Stimulated activated naive CD4-positive, alpha-beta T cell (primary cell): ENCODE measurements at places on chromosomes 13 and 19.

DNA sequence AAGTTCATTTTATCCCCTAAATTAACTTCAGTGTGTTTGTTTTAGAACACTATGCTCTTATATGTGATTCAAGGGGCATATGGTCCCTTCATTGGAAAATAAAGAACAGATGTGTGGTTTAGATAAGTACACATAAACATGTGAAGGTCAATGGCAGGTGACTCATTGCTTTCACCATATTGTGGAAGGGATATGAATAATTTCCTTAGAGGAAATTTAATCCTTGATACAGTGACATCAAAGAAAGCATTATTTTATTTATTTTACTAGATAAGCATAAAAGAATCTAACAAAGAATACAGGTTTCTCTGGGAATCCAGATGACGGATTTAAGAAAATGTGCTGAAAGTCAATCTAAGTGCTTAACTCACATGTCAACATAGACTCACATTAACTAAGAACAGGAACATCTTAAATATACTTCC is 373.5 kb downstream of the KCTD12 start:
- no peak for DNase-seq

GRCh38 chr13:44015811-44016210 is 136.1 kb downstream of the LACC1 start:
- DNase-seq: no peak

DNA sequence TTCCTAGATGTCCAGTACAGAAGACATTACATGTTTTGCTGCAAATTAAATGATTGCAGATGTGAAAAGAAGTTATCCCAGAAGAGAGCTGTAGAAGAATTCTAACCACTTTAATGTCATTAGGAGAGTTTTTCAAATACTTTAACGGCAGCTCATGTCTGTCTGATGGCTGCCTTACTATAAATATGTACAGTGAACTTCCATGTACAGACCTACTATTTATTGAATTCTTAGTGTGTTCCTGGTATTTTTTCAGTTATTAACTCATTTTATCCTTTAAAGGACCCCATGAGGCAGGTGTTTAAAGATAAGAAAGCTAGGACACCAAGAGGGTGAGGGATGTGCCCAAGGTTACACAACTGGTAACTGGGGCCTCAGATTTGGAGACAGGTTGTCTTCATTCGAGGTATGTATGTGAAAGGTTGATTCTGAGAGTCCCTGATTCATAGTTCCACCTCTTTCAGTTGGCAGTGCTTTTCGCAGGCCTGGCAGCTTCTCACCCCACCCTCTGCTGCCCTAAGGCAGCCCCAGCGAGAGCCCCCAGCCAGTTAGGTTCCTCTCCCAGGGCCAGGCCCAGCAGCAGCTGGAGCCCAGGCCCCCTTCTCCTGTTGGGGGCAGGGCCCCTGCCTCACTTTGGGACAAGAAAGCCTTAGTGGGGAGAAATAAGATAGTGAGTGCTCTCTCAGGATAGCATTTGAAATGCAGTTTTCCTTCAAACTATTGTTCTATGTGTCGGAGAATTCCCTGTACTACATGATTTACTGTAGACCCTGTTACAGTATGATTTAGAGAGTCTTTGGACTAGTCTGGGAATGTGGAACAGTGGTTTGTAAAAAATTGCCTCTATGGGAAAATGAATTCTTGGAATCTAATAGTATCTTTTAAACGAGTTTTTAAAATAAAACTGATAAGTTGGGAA is 67.7 kb upstream of the TEX29 start:
- DNase-seq: no peak

DNA sequence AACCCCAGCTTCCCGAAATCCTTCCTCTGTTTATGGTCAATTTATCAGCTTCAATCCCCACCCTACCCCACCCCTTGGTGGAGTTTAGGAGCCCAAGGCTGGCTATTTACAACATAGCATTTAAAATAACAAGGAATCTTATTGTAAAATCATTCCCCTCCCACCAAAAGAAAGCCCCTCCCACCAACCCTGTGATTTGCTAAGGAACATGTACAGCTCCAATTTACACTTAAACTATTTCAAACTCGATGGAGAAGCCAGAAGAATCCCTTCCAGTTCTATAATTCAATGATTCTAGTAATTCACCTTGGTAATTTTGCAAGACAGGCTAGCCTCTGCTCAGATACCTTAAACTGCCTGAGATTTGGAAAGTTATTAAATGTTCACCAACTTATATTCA is 3.0 kb downstream of the LATS2 start:
- no peak for DNase-seq

GRCh38 chr19:30046522-30046921 is 104.5 kb downstream of the URI1 start:
- DNase-seq: no peak

GRCh38 chr19:11016631-11017030 is 55.8 kb downstream of the SMARCA4 start:
- DNase-seq: no peak

DNA sequence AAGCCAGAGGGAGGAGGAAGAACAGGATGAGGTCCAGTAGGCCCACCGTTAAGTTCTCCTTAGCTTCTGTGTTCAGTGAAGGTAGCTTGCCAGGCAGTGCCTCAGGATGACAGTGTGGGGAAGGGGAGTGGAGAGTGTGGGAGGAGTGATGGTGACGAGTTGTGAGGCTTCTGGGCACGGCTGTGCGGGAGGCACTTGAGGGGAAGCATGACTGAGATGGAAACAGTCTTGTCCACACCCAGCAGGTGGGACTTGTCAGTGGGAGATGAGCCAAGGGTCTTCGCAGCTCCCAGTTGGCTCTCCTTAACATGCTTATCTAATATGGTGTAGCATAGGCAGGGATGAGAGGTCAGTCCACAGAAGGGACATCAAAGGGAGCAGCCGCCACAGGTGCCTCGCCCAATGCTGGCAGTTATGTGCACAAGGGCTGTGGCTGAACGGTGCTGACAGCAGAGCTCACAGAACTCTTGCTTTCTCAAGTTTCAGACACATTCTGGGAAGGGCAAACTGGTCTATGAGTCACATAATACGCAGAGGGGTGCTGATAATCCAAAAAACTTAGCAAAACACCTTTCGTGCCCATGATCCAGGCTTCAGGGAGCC is 47.5 kb downstream of the OXGR1 start:
- DNase-seq: no peak

DNA sequence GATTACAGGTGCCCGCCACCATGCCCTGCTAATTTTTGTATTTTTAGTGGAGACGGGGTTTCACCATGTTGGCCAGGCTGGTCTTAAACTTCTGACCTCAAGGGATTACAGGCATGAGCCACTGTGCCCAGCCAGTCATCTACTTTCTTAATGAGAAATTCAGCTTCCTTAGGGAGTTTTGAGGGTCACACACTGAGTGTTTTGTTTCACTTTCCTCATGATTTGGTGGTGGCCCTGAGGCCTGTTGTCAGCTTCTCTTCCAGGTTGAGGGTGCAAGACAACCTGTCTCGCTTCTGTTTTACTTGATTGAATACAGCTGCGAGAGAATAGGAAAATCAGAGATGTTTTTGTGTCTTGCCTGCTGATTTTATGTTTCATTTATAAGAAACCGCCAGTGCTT is 9.9 kb downstream of the FRY start:
- DNase-seq: no peak

DNA sequence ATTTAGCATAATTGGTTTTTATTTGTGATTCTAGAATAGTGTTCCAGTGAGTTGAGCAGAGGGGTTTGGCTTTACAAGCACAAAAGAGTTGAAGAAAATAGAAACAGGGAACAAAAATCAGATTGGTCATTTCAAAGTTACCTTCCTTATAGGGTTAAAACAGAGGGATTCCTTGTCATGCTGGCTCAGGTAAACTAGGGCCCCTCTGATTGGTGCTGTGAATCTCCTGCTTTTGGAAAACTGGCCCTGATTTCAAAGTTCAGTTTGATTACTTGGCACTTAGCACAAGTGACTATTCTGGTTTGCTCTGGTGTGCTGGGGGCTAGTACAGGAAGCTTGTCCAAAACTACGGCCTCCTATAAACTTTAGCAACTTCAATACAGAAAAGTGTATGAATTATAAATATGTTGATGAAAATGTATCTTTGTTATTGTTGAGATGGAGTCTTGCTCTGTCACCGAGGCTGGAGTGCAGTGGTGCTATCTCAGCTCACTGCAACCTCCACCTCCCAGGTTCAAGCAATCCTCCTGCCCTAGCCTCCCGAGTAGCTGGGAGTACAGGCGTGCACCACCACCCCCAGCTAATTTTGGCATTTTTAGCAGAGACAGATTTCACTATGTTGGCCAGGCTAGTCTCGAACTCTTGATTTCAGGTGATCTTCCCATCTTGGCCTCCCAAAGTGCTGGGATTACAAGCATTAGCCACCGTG is 1.9 kb upstream of the MRPS31 start:
- DNase-seq: no peak

DNA sequence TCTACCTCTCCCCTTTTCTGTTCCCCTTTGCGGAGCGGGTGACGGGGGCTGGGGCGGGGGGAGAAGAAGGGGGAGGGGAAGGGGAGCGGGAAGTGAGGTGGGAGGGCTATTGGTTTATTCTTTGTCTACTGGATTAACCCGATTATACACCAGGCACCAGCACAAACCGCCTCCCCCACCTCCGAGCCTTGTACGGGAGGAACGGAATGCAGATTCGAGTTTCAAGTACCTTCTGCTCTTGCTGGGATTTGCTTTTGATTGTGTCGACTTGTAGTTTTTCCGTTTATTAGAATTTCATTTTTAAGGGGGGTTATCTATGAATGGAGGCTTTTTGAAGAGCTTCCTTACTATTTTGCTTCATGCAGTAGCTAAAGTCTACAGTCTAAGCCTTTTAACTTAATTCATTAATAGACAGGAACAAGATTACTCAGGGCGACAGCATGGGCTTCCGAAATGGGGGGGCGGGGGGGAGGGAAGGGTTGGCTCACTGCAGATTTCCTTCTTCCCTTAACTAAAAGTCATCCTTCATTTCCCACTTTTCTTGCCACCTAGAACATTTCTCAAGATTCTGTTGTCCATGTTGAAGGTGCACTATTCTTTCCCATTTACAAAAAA is 937 bp upstream of the SPRY2 start:
- no peak for DNase-seq

DNA sequence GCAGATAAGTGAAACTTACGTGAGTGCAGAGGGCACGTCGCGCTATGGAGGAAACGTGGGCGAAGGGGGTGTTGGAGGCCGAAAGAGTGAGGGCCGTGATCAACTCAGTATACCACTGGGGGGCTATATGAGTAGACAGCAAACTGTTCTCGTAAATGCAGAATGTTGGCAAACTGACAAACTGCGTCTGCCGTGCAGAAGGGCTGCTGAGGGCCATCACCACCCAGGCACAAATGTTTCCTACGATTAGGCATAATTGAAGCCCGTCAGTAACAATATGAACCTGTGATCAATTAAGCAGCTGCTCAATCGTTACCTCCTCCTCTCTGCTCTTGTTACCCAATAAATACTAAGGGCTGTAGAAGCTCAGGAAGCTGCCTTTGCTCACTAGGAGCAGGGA is 17.3 kb upstream of the MADCAM1 start:
- no peak for DNase-seq

- DNase-seq: no peak
Observed at GRCh38 chr13:66462187-66462586, 767.9 kb downstream of the PCDH9 start.

DNA sequence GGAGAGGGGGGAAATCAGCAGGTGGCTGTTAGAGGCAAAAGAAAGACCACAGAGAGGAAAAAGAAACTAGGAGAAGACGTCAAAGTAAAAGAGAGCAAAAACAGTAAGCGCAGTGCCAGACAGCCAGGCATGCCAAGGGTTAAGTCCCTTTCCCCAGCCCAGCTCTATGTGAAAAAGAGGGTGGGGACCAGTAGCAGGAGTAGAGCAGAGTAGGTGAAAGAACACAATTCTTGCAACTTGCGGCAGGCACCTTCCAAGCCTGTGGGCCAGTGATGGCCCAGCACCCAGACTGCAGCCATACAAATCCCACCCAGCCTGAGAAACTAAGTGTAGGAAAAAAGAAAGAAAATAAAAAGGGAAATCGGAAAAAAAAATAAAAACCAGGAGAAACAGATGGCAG is 64.2 kb upstream of the ZNF85 start:
- no peak for DNase-seq

GRCh38 chr19:48139053-48139452 is 28.4 kb upstream of the PLA2G4C start:
- no peak for DNase-seq

GRCh38 chr19:28605501-28606268 is 607.3 kb downstream of the UQCRFS1 start:
- DNase-seq: no peak

DNA sequence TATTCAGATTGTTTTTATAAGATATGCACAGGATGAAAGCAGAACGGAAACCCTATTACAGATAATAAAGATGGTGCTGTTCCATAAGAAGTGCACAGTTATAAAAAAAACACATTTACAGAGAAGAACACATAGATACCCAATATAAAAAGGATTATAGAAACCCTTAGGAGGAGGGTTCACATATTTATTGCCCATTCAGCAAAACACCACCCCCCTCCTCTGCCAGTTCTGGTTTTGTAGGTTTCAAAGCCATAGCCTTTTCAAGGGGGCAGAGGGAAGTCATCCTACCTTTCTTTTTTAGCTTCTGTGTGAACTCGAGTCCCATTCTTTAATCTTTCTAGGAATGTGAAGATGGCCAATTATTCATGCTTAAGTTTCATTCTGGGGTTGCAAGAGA is 511.2 kb downstream of the GPC5 start:
- no peak for DNase-seq

DNA sequence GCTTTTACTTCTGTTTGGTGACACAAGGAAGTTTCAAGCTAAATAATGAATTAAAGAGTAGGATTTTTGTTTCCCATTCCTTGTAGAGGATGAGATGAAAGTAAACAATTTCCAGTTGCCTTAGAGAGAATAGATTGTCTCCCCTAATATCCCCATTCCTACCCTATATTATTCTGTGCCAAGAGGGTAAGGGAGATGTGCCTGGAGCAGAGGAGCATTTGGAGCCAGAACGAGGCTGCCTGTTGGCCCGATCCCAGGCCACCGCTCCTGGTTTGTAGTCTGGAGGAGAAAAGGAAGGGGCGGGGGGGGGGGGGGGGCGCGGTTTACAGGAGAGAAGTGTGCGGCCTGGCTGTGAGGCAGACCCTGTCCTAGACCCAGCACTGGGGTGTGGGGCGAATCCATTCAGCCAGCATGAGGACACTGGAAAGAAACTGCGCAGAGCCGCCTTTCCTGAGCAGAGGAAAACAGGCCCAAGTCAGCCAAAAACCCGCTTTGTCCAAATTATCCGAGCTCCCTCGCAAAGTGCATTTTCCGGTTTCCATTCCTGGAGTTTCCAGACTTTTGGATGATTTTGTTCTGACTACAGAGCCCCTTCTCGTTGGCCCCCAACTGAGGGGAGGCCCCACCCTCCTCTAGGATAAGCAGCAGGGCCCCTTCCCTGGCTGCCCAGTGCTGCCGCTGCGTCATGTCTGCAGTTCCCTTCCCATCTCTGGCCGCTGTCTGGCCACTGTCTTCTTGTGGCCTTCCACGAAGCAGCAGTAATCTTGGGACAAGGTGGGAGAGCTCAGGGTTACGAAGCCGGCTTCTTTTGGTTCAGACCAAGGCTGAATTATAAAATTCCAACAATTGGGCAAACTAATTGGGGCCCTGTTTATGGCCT is 23.0 kb downstream of the NFIX start:
- no peak for DNase-seq

- no peak for DNase-seq
Observed at GRCh38 chr19:8257052-8257443, 47.9 kb downstream of the CERS4 start.

- no peak for DNase-seq
Observed at GRCh38 chr19:47891923-47892666, 6.0 kb upstream of the SULT2A1 start.
